Stimulated activated effector memory CD8-positive, alpha-beta T cell treated with anti-CD3 and anti-CD28 coated beads, Interleukin-12 subunit alpha, Interleukin-12 subunit beta, amount 100 ng/mL, for 72 hours (primary cell): ENCODE measurements at places on chromosomes 3 and 15.
A peak's percentile ranks its signal among the peaks of the same experiment; 100 is the strongest.

- no peak for DNase-seq
Measured at GRCh38 chr15:25568751-25569150, 129.9 kb upstream of the UBE3A start.

DNA sequence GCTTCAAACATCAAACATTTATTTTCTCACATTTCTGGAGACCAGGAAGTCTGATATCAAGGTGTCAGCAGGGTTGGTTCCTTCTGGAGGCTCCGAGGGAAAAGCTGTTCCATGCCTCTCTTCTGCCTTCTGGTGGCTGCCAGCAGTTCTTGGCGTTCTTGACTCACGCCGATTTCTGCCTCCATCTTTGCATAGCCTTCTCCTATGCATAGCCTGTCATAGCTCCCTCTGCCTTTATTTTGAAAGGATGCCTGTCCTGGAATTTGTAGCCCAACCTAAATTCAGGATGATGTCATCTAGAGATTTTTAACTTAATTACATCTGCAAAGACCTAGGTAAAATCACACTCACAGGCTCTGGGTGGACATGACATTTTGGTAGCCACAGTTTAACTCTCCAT is 70.4 kb downstream of the RGMA start:
- DNase-seq: no peak

DNA sequence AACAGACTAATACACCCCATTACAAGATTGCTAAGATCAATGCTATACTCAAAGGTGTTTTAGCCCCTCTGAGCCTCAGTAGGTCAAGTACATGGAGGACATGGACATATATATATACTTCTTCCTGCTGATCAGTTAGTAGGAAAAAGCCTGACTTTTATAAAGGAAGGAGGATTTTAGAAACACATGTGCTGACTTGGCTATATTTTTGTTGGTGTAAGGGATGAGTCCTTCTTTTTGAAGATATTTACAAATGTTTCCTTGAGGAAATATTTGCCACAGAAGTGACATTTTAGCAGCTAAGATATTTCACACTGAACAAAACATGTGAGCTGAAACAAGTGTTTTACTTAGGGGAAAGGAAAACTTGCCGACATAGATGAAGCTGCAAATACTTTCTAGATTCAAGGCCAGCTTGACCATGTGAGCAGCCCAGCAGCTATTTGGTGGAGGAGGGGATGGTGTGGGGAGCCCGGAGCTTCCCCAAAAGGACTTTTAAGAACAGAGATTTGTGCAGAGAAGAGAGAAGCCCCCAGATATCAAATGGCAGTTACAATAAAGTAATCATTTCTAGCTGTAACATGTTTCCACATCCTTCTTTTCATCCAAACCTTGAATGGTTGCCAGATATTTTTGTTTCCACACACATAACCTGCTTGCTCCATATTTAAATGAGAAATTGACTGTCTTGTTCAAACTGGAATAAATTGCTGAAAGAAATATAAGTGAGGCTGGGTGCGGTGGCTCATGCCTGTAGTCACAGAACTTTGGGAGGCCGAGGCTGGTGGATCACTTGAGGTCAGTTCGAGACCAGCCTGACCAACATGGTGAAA is 111.7 kb upstream of the NR2F2 start:
- DNase-seq: no peak

- peak; percentile 95 for DNase-seq
Measured at GRCh38 chr3:183636221-183637105, 1.0 kb downstream of the KLHL24 start.
